ENCODE measurements at places on chromosomes 4 and X.

- no peak for DNase-seq
Measured at GRCh38 chrX:121216641-121217374, 169.4 kb downstream of the GLUD2 start.

GRCh38 chr4:10730019-10730418 is 45.5 kb upstream of the CLNK start:
- DNase-seq = peak; percentile 42

DNA sequence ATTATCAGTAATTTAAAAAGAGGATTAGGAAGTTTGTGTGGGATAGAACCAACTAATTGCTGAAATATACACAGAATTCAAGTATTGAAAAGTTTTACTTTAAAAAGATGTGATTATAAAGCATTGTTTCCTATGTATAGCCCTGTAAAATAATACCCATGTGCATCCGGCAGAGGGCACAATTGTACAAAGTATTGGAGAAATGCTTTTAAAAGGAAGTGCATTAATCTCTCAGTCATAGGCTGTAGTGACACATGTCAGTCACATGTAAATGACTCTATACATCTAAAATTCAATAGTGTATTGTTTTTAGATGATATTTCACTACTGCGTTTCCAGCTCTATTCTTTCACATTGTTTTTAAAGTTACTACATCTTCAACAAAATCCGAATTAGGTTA is 9.7 kb upstream of the GEMIN8 start:
- peak; percentile 61 for DNase-seq

DNA sequence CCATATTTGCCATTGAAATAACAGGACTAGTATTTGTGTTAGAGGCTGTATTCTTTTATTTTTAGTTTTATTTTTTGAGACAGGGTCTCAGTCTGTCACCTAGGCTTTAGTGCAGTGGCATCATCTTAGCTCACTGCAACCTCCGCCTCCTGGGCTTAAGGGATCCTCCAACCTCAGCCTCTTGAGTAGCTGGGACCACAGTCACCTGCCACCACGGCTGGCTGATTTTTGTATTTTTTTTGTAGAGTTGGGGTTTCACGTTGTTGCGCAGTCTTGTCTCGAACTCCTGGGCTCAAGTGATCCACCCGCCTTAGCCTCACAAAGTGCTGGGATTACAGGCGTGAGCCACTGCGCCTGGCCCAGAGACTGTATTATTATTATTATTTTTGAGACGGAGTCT is 15.3 kb downstream of the TMEM131L start:
- DNase-seq = no peak

DNA sequence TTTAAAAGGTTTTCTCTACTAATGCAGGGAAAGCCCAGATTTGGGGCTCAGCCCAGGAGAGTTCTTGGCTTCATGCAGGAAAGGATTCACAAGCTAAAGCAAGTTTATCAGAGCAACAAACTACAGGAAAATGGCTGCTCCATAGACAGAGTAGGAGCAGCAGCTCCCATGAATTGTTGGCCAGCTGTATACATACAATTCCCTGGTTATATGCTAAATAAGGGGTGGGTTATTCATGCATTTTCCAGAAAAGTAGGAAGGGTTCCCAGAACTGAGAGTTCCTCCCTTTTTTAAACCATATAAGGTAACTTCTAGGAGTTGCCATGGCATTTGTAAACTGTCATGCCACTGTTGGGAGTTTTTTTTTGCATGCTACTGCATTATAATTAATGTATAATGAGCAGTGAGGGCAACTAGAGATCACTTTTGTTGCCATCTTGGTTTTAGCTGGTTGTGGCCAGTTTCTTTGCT is 2.6 kb downstream of the C4orf33 start:
- DNase-seq = no peak

DNA sequence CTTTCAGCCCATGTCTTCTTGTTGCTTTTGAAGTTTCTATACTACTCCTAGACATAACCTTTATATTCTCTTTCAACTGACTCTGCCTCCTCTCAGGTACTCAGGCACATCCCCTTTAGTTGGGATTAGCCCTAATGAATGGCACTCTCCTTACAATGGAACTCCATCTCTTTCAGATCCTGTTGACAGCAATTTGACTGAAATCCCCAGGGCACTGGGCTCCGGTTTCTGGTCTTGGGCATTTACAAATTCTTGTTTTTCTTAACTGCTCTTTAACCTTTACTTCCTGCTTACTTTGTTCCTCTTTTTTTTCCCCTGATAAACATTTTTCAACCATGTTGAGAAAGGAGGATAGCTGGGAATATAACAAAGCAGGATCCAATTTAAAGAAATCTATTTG is 68.9 kb downstream of the ENOX2 start:
- DNase-seq = no peak

DNA sequence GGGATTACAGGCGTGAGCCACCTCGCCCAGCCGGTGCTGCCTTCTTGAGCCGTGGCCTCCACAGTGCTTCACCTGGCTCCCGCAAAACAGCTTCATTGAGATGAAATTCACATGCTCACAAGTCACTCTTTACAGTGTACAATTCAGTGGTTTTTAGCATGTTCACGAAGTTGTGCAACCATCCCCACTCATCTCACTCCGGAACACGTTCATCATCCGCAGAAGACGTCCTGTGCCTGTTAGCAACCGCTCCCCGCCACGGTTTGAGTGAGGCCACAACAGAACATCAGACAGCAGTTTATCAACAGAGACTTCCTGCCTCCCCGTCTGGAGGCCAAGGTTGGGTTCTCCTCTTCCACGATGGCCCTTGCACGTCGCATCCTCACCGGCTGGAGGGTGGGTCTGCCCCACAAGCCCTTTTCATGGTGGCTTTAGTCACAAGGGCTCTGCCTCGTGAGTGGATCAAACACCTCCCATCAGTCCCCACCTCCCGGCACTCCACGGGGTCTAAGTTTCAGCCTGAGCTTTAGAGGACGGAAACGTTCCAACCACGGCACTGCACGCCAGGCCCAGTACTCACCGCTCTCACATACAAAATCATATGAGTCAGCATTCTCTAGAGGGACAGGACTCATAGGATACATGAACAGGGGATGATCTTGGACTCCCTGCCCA is 29.6 kb upstream of the SPON2 start:
- peak; percentile 71 for DNase-seq

- no peak for DNase-seq
Measured at GRCh38 chr4:8010618-8011017, 71.0 kb upstream of the AFAP1 start.

DNA sequence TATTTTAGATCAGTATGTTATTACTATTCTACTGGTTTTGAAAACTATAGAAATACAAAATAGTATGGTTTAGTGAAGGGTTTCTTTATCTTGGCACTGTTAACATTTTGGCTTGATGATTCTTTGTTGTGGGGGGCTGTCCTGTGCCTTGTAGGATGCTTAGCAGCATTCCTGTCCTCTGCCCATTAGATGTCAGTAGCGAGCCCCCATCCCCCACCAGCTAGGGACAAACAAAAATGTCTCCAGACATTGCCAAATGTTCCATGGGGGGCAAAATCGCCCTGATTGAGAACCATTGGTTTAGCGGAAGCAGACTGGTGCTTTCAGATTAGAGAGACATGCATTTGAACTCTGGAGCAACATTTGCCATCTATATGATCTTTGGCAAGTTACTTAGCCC is 23.3 kb downstream of the SPARCL1 start:
- DNase-seq = no peak

DNA sequence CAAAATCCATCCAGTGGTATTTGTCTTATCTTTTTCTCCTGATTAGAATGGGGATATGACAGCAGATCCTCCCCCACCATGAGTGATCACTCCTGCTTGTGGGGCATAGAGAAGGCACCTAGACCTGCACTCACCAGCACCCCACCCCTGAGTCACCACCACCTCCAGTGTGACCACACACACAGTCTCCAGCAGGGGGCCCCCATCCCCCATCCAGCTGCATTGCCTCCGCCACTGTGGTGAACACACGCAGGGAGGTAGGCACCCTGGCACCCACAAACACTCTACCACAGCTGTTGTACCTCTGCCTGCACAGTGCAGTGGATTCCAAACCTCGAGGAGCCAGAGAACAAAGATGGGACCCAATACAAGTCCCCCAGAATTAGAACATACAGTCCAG is 9.0 kb upstream of the MAGEA8 start:
- peak; percentile 47 for DNase-seq

- no peak for DNase-seq
Measured at GRCh38 chrX:57270980-57271379, 15.5 kb upstream of the FAAH2 start.

GRCh38 chrX:71917621-71918343 is 7.1 kb downstream of the NHSL2 start:
- no peak for DNase-seq

DNA sequence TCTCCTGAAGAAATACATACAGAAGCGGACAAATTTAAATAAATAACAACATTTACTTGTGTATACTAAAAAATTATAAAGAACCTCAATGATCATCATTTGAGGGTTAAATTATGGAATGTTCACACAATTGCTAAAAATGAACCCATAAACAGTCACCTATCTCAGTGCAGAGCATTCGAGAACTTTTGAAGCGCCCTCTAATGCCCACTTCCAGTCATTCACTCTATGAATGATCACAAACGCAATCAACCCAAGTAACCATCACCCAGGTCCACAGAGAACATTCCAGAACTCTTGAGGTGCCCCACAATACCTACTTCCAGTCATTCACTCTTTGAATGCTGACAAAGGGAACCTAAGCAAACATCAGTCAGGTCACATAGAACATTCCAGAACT is 103.5 kb upstream of the PLAC1 start:
- no peak for DNase-seq

DNA sequence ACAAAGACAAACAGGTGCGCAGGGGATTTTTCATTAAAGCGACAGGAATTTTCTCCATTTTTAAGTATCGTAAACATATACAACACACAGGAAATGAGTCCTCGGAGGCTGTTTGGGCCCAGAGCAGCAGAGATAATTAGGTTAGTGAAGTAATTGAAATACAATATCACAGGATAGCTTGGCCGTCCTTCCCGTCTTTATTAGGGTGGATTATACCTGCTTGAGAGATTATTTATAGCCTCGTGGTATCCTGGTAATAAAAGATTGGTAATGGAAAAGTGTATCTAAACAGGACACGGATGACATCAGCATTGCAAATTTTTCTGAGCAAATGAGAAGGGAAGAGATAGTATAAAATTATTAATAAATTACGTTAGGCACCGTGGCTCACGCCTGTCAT is 68.2 kb downstream of the CRLF2 start:
- no peak for DNase-seq

DNA sequence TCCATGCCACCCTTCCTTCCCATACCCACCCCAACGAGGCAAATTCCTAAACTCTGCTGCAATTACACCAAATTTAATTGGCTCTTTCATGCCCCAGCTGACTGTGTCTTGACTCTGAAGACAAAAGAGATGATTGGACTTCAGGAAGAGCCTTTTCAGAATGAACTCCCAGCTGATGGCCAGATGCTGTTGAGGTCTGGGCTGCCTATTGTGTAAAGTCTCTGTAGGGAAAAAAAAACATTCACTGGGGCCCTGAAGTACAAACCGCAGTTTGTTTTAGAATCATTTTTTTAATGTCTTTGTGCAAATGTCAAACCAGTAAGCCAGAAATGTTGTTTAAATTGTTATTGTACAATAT is 174.8 kb downstream of the HHIP start:
- DNase-seq = no peak

GRCh38 chr4:186886759-186887158 is 163.1 kb upstream of the FAT1 start:
- DNase-seq = no peak

- no peak for DNase-seq
Measured at GRCh38 chr4:114606245-114606644, 7.6 kb downstream of the UGT8 start.

- DNase-seq = no peak
Measured at GRCh38 chrX:3451571-3451970, 105.1 kb upstream of the MXRA5 start.

GRCh38 chrX:16544969-16545368 is 105.0 kb upstream of the S100G start:
- no peak for DNase-seq

GRCh38 chr4:67883458-67883857 is 344 bp downstream of the TMPRSS11D start:
- DNase-seq = no peak

DNA sequence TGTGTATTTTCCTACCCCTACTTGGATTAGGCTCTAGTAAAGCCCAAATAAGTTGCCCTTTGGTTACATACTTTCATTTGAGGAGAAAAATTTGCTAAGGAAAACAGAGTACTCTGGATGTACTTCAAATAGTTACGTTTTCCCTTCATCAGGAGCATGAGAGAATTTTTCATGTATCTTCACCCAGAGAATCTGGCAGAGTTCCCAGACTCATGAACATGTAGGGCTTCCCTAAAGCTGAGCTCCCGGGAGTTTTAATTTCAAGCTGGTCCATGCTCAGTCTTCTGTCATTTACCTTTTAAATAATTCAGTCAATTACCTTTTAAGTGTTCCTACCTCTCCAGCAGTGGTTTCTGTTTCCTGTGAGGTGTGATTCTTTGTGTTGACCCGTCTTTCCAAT is 367.5 kb upstream of the GRID2 start:
- no peak for DNase-seq

DNA sequence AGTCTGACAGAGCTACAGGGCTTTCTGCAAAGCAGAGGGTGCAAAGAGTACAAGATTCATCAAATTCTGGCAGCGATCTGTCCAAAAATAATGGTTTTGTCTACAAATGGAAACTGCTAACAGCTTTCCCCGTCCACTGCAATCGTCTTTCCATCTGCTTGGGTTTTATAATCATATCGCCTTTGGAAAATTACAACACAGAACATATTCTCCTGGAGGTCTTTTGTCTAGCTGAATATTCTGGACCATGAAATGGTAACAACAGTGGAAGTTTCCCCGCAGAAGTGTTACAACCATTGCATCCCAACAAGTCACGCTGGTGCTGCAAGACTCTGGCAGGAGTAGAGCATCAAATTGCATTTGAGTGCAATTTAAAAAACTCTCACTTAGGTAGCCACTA is 101.2 kb upstream of the BOD1L1 start:
- DNase-seq = no peak

DNA sequence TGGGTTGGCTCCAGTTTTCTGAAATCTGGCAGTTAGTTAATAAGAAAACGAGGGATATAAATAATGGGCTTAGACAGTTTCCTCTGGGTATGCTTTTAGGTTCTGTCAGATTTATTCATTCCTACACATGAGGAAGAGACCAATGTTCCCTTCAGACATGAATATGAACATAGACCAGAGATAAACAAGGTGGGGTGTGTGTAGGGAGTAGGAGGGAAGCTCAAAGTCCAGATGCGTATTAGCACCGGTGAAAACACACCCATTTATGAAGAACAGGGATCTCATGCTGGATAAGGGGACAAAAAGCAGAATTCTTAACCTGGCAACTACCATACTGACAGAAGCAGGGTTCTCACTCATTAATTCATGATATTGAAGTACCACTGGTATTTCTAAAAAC is 223.0 kb downstream of the SOWAHB start:
- DNase-seq = no peak

- no peak for DNase-seq
Measured at GRCh38 chr4:109820563-109820962, 5.0 kb downstream of the GAR1 start.

GRCh38 chrX:41026702-41027078 is 58.6 kb upstream of the USP9X start:
- DNase-seq = no peak

All from activated CD4-positive, CD25-positive, alpha-beta regulatory T cell treated with anti-CD3 and anti-CD28 coated beads, Interleukin-2, amount 50 U/mL, for 72 hours (primary cell).